ENCODE measurements at places on chromosomes 3 and 15. TPM values are rescaled to one million over a fixed set of nuclear protein-coding genes. Genes with fewer than 3 reads are reported as not detected.

DNA sequence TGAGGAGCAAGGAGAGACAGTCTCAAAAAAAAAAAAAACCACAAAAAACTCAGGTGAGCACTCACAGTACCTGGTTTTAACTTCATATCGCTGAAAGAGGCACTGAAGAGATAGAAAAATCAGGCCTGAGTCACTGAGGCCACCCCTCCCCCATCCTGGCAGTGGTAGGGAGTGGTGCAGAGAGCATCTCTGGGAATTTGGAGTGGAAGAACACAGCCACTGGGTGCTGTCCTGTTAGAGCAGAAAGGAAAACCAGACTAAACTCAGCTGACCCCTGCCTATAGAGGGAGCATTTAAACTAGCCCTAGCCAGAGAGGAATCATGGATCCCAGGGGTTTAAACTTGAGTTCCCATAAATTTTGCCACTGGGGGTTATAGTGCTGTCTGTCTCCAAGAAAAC is 22.2 kb upstream of the DNAJC13 start:
- ATAC-seq = no peak

GRCh38 chr3:126682009-126682408 is 22.0 kb upstream of the CHCHD6 start:
- no peak for ATAC-seq

GRCh38 chr3:72310419-72311380 is 525.8 kb upstream of the PROK2 start:
- ATAC-seq = peak; percentile 62

DNA sequence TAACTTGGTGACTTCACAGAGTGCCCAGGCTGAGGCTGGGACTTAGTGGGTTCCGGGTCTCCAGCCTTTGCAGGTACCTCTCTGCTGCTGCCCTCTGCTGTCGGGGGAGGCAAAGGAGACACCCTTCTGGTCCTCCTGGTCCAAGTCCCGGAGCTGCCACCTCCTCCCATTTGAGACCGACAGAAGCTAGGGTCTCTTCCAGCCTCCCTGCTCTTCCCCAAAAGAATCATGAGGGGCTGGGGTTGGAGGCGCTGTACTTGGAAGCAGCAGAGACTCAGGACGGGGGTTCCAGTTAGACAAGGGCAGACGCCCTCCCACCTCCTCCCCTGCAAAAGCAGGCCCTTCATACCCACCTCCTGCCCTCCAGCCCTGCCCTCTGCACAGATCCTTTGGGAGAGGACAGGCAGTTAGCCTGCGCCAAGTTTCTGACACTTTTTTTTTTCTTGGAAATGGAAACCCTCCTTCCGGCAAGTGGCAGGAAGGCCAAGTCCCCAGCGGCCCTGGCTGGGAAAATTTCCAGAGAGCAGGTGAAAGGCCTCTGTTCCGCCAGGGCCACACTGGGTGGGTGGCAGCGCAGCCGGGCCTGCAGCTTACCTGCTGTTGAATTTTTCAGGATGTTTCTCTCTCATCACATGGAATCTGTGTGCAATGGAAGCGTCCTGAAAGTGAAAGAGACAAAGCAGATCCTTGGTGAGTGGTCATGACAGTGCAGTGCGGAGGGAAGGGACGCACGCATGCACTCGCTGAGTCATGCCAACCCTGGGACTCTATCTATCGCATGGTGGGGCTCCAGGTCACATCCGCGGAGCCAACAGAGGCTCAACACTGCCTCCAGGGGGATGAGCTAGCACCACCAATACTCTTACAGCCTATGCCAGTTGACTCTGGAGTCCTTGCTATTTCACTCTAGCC is 119.9 kb downstream of the DGKG start:
- ATAC-seq = peak; percentile 97

- no peak for ATAC-seq
These were observed 174.2 kb downstream of the NEK10 start for GRCh38 chr3:27194861-27195483.

The ESYT3 gene
- total RNA-seq = 0.37 TPM

The IRAK2 gene
- total RNA-seq = 10.1 TPM

- ATAC-seq = no peak
These were observed 114.7 kb downstream of the GADL1 start for GRCh38 chr3:30779686-30780287.

The LRRIQ4 gene
- total RNA-seq = 0.13 TPM

The SI gene
- not detected for total RNA-seq

DNA sequence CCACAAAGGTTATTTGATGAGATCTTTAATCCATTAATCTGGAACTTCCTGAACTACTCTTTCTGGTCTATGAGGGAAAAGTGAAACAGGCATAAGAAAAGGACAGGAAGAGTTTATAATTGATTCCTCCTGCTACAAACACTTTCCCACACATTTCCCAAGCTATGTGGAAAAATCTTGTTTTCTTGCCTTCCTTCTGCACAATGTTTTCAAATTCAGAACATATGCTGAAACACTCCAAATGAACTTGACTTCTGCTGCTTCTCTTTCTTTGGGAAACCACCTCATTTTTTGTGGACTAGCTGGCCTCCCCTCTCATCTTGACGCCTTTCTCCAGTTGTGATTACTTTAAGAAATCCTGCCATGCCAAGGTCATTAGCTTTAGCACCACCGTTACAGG is 100.7 kb upstream of the PTPRG start:
- ATAC-seq = no peak

DNA sequence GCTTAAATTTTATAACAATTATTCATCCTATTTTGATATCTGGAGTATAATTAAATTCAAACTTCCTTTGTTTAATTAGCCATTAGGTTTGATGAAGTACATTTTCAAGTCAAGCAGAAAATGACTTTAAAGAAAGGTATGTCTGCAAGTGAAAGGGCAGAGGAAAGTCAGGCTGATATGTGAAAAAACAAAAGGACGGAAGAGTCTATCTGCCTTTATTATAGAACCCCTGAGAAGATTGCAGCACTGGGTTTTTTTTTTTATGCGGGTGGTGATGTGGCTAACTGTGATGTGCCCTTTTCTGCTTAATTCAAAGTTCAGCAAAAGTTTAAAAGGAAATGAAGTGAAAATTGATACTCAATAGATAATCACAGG is 83.2 kb downstream of the COL8A1 start:
- no peak for ATAC-seq

The ACOX2 gene
- total RNA-seq = not detected

DNA sequence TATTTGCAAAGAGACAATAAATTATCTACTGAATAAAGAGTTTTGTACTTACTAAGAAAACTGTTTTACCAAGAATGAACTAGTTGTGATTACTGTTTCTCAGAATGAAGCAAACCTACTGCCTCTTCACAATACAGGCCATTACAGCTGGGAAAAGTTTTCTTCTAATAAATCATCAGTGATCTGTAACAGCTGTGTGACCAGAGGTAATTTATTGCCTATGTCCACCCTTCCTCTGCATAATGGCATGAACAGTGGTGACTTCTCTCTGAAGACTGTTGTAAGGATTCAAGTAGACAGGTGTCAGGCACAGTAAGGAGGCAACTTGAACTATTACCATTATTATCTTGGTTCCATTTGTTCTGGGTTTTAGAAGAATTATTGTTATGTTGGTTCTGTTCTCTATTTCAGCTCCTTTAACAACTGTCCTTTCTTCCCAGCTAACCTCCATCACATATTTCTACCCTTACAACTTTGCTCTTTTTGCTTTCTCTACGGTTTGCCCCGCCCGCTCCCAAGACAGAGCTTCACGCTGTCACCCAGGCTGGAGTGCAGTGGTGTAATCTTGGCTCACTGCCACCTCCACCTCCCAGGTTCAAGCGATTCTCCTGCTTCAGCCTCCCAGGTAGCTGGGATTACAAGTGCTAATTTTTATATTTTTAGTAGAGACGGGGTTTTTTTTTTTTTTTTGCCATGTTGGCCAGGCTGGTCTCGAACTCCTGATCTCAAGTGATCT is 51.5 kb downstream of the PRKAR2A start:
- no peak for ATAC-seq

DNA sequence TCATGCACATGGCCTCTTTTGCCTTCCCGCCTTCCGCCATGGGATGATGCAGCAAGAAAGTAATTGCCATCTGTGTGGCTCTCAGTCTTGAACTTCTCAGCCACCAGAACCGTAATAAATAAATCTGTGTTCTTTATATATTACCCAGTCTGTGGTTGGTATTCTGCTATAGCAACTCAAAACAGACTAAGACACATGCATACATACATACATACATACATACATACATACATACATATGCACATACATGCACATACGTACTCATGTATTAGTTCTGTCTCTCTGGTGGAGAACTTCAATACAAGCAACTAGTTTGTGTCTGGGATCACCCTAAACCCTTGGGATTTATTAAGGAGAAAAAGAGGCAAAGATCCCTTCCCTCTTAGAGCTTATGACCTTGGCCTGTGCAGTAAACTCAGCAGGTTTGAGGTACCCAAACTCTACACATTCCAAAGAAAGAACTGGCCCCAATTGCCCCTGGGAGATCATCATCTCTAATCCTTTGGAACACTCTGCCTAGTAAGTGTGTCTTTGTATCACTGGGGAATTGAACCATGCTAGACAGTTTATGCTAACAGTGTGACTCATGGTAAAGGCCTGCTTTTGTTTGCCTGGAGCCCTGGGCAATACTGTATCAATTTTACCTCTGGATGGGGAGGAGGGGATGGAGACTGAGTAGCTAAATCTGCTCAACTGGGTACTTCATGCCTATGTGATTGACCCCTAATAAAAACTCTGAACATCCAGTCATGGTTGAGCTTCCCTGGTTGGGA is 115.6 kb upstream of the LMCD1 start:
- ATAC-seq = no peak

The ZNF660 gene
- total RNA-seq = not detected

GRCh38 chr15:80831606-80832224 is 52.5 kb downstream of the CEMIP start:
- no peak for ATAC-seq

DNA sequence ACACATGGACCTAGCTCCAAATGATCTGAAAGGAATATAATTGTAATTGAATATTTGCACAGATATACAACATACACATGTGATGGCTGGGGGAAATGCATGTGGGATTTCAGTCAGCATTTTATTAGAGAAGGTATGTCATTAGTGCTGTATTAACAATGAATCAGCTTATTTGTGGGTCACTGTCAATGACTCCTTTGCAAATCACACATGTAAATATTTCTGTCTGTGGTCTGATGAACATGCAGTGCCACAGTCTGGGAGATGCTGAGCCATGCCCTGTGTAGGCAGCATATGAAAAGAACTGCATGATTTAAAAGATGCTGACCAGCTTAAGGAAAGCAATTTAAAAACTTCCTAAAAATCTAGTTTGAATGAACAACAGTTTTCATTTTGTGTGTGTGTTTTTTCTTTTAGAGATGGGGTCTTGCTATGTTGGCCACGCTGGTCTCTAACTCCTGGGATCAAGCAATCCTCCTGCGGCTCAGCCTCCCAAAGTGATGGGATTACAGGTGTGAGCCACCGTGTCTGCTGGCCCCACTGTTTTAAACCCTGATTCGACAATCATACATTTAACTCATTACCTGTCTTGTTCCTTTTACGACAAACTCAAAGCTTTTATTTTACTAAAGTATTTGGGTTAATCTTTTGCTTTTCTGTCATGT is 803 bp upstream of the B3GNT5 start:
- ATAC-seq = no peak

The ILDR1 gene
- total RNA-seq = 0.21 TPM

DNA sequence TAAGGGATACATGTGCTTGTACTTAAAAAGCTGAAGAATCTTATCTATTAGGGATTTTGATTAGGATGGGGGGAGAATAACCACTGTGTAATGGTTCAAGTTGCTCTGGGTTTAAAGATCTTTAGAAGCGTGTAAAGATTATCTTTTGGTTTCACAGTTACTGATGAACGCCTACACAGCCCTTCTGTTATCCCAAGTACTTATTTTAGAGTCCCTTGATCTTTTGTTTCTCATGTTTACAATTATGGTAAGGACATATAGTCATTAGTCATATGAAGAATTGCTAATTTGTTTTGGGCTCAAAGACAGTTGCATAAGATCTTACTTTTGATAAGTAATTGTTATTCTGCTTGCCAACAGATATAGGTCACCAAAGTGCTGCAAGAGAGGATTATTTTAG is 160.1 kb downstream of the PLCL2 start:
- ATAC-seq = peak; percentile 83

- no peak for ATAC-seq
These were observed 11.0 kb upstream of the C3orf49 start for GRCh38 chr3:63807961-63808565.

The OXTR gene
- 2.1 TPM for total RNA-seq

DNA sequence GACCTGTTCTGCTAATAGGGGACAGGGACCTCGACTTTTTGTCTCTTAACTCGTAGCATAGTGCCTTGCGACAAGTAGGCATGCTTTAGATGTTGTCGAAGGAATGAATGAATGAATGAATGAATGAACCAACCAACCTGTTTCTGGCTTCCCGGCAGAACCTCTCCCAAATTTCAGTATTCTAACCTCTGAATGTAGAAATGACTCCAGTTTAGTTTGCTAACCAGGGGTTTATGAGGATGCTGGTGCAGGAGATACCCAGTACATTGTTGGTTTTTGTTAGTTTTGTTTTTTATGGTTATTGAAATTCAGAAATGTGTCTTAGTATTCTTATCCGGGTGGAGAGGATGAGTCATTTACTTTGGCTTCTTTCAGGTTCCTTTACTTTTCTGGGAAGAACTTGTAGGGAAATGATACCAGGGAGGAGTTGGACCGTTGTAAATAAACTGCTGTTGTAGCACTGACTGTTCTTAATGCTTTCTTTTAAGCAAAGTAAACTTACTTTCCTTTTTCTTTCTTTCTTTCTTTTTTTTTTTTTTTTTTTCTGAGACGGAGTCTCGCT is 29.6 kb upstream of the EHHADH start:
- peak; percentile 8 for ATAC-seq

The ARRDC4 gene
- 0.39 TPM for total RNA-seq

DNA sequence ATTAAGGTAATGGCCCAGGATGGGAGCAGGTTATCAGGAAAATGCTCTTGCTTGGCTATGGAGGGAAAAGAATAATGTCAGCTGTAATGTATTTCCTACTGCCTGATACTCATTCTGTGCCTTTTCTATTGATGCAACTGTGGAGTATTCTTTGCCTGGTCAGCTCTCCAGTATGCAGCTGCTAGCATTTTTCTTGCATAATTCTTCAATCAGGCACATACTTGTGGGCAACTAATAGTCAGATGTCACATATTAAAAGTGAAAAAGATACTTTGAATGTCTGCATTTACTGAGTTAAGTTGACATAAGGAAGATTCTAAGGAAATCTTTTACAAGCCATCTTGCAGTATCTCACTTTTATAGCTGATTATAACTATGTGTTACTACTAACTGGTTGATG is 29.5 kb downstream of the CD80 start:
- no peak for ATAC-seq

- no peak for ATAC-seq
These were observed 19.0 kb downstream of the SYNM start for GRCh38 chr15:99123713-99124451.
